Putamen (tissue), 1 donor: ENCODE measurements at places on chromosomes 6 and 20.
A peak's percentile ranks its signal among the peaks of the same experiment; 100 is the strongest.

- DNase-seq: no peak
Observed at GRCh38 chr6:33163540-33163939, 28.7 kb downstream of the COL11A2 start.

- no peak for DNase-seq
Observed at GRCh38 chr20:43046966-43047365, 142.7 kb downstream of the PTPRT start.

- DNase-seq: peak; percentile 26
Observed at GRCh38 chr20:2873747-2874041, 413 bp downstream of the PTPRA start.

- DNase-seq: peak; percentile 37
Observed at GRCh38 chr6:49980898-49981297, 11.5 kb upstream of the DEFB113 start.
